ENCODE measurements at places on chromosomes 7 and 10. TPM values are rescaled to one million over a fixed set of nuclear protein-coding genes. Genes with fewer than 3 reads are reported as not detected.

The CYP2E1 gene
- 0.96 TPM for total RNA-seq

DNA sequence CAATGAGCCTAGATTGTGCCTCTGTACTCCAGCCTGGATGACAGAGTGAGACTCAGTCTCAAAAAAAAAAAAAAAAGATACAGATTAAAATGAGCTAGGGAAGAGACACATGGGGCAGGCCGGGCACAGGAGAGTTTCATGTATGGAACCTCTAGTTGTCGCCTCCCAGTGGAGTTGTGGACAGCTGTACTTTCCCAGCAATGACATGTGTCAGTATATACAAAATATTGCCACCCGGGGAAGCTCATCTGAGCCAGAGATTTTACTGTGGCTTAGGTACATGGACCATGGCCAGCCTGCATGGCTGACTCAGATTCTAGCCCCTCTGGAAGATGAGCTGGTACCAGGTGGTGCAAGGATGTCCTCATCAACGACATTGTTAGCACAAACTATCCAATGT is 87.4 kb downstream of the COL26A1 start:
- no peak overlapping the region for H3K27ac ChIP-seq
- no peaks in the 10 kb centered on the region for H3K36me3 ChIP-seq
- H3K4me1 ChIP-seq = no peaks in the 10 kb centered on the region
- no peak for DNase-seq
- no peak overlapping the region for H3K4me3 ChIP-seq
- H3K27me3 ChIP-seq = no peaks in the 10 kb centered on the region

The NKX2-3 gene
- not detected for total RNA-seq

The ALOX5 gene
- 69.0 TPM for total RNA-seq

- H3K4me3 ChIP-seq = peak overlapping the region; percentile 94
- H3K4me1 ChIP-seq = peaks cover 19% of the 10 kb centered on the region
- H3K27ac ChIP-seq = 0 out of 2 replicates have a peak overlapping the region, but pooled peaks have one; percentile 96
- no peak for DNase-seq
- H3K36me3 ChIP-seq = no peaks in the 10 kb centered on the region
Observed at GRCh38 chr10:104339469-104340110, 1.3 kb upstream of the ITPRIP start.

DNA sequence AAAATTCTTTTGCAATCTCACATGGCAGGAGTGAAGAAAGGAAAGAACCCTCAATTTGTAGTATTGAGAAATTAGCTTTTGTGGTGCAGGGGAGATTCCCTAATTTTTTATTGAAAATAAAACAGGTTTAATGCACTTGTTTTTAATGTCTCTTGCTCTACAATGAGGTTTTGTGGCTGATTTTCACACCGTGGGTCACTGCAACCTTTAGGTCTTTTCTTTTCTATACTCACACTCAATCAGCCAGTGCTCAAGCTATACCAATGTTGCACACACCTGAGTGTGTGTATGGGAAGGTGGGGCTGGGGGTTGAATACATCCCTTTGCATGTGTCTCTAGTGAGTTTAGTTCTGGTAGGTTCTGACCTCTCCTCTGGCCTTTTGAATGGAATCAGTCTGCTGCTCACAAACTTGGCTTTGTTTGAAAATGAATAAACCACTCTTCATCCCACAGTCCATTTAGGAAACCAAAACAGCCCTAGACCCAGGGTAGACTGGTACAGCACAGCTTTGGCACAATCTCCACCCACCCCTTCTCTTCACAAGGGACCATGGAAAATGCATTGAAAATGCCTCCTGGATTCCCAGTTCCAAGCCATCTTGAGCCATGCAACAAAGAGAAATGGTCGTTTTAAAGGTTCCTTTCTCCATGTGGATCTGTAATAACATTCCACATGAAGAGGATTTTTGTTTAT is 411.5 kb downstream of the SFMBT2 start:
- no peak overlapping the region for H3K27ac ChIP-seq
- no peaks in the 10 kb centered on the region for H3K36me3 ChIP-seq
- DNase-seq = no peak

GRCh38 chr10:49207936-49208487 is 19.8 kb upstream of the TMEM273 start:
- H3K27ac ChIP-seq = no peak overlapping the region
- no peak for DNase-seq
- no peak overlapping the region for H3K4me3 ChIP-seq
- H3K27me3 ChIP-seq = peaks cover 4% of the 10 kb centered on the region
- no peaks in the 10 kb centered on the region for H3K36me3 ChIP-seq

The CALHM1 gene
- total RNA-seq = 0.40 TPM

DNA sequence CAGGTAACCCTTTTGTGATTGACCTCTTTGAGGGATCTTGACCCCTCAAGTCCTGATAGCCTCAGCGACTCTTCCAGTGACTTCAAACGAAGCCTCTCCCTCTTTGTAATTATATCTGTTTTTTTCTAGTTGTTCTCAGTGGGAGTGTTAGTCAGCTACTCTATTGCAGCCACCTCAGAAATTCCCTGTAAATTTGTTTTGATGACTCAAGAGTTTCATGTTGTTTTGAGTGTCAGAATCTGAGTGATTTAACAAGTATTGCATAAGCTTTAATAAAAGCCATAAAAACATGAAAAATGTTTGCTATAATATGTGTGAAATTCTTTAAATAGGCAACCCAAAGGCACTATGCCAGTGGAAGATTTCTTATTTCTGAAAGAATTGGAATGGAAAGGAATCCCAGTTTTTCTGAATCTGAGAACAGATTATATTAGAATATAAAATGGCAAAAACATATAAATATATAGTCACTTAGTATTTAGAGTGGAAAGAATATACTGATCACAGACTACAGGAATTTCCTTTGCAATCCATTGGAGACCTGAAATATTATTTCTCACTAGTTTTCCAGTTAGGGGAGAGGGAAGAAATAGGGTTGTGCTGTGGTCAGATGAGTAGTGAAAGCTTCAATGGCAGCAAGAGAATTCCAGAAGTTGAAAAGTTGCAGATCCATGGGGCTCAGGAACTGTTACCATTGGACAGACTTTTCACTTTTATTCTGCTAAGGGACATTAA is 94.4 kb upstream of the SEMA3C start:
- no peak overlapping the region for H3K4me3 ChIP-seq
- H3K27me3 ChIP-seq = no peaks in the 10 kb centered on the region
- H3K36me3 ChIP-seq = no peaks in the 10 kb centered on the region
- H3K27ac ChIP-seq = no peak overlapping the region
- no peak for DNase-seq

Measured in GM12878 (cell line).